Spleen (tissue), 13 donors: ENCODE measurements at places on chromosomes 16 and 17.

DNA sequence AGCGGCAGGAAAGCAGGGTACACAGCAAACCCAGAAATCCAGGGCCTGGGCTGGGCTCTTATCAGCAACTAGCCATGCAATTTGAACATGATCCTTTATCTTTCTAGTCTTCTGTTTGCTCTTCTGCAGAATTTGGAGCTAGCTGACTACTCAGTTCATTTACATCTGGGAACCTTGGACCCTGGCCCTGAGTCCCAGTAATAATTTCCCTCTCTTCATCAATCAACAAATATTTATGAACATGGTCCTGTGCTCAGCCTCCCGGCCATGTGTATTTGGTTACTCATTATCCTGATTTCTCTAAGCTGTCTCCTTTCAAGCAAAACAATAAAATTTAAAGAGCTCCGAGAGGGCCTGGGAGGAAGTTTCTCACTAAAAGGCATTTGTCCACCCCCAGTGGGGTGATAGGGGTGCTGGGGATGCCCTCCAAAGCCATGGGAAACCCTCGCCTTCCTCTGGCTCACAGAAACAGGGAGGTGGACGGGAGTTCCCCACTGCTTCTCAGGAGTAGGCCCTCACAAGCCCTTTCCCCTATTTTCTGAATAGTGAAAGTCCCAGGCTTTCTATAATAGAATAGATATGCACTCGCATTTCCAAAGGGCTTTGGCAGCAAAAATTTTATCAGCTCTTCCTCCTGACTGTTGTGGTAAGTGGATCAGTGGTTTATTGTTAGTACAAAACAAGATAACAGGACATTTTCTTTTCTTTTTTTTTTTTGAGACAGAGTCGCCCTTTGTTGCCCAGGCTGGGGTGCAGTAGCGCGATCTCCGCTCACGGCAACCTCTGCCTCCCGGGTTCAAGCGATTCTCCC is 6.9 kb upstream of the WDR59 start:
- no peak overlapping the region for H3K4me3 ChIP-seq
- no peaks in the 10 kb centered on the region for H3K36me3 ChIP-seq
- no peaks in the 10 kb centered on the region for H3K4me1 ChIP-seq
- no peaks in the 10 kb centered on the region for H3K27me3 ChIP-seq
- DNase-seq, result no peak

- peaks cover 48% of the 10 kb centered on the region for H3K4me1 ChIP-seq
- no peaks in the 10 kb centered on the region for H3K27me3 ChIP-seq
- peak overlapping the region; percentile 50 for H3K4me3 ChIP-seq
- peaks cover 1% of the 10 kb centered on the region for H3K36me3 ChIP-seq
These were observed 55.3 kb downstream of the TUBD1 start for GRCh38 chr17:59837308-59838051.

DNA sequence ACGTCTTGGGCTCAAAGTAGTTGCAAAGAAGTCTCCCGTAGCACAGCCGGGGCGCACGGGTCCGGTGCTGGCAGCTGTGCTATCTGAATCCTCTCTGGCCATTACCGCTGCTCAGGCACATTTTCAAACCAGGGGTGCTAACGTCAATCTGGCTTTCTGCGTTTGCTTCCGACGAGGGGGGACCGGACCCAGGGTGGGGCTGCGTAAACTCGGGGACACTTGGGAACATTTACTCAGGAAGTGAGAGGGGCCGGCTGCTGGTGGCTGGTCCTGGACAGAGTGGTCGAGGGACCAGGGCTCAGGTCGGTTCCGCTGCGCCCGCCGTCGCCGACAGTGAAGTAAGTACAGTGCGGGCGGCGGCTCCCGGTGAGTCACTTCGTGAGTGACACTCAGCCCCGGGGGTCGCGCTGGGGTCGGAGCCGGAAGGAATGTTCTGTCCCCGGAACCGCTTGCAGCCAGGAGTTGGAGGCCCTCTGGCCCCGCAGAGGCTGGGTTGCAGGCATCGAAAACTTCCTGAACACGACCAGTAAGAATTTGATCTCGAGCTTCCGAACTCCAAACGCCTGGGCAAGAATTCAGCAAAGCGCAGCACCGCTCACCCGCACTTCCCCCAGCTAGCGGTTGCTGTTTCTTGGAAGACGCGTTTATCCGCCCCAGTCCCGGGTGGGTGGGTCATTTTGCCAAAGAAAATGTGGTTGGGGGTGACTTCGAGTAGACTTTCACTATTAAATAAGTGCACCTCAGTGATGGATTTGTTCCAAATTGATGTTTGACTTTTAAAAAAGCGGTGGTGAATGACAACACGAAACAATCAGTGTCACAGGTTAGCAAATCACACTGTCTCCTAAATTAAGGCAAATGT is 1.4 kb upstream of the HS3ST3B1 start:
- DNase-seq, result peak; percentile 90
- H3K4me1 ChIP-seq, result peaks cover 70% of the 10 kb centered on the region
- H3K4me3 ChIP-seq, result peak overlapping the region; percentile 95
- H3K36me3 ChIP-seq, result no peaks in the 10 kb centered on the region
- peak overlapping the region; percentile 94 for H3K27ac ChIP-seq

GRCh38 chr17:30031214-30031869 is 85.3 kb upstream of the NSRP1 start:
- no peak overlapping the region for H3K4me3 ChIP-seq
- H3K27me3 ChIP-seq, result no peaks in the 10 kb centered on the region
- no peaks in the 10 kb centered on the region for H3K36me3 ChIP-seq

GRCh38 chr17:55533608-55534007 is 22.4 kb upstream of the SMIM36 start:
- no peak for DNase-seq
- H3K27ac ChIP-seq, result no peak overlapping the region
- H3K4me3 ChIP-seq, result no peak overlapping the region
- no peaks in the 10 kb centered on the region for H3K27me3 ChIP-seq
